ENCODE measurements at places on chromosomes 5 and 9. TPM values are rescaled to one million over a fixed set of nuclear protein-coding genes. Genes with fewer than 3 reads are reported as not detected.
A peak's percentile ranks its signal among the peaks of the same experiment; 100 is the strongest.

MED22 gene
- total RNA-seq = 12.1 TPM

DNA sequence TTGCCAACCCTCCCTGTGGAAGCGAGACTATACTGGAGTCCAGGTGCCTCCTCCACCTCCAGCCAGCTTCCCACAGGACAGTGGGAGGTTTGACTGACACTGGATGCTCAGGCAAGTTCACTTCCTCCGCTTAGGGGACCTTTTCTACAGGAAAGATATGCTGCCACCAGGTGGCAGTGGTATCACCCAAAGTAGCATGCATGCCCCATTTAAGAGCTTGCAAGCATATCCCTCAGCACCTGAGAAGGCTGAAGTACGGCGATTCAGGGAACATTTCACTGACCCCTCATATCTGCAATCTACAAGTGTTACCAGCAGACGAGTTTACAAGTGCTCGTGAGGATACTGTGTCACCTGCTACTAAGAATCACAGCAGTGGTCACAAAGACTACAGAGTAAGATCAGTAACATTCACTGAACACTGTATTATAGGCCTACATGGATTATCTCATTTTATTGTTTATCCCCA is 75.5 kb downstream of the KLHL3 start:
- DNase-seq = peak; percentile 75

WNT8A gene
- not detected for total RNA-seq

- DNase-seq = no peak
These were observed 156.6 kb downstream of the TLR4 start for GRCh38 chr9:117860849-117861248.

DNA sequence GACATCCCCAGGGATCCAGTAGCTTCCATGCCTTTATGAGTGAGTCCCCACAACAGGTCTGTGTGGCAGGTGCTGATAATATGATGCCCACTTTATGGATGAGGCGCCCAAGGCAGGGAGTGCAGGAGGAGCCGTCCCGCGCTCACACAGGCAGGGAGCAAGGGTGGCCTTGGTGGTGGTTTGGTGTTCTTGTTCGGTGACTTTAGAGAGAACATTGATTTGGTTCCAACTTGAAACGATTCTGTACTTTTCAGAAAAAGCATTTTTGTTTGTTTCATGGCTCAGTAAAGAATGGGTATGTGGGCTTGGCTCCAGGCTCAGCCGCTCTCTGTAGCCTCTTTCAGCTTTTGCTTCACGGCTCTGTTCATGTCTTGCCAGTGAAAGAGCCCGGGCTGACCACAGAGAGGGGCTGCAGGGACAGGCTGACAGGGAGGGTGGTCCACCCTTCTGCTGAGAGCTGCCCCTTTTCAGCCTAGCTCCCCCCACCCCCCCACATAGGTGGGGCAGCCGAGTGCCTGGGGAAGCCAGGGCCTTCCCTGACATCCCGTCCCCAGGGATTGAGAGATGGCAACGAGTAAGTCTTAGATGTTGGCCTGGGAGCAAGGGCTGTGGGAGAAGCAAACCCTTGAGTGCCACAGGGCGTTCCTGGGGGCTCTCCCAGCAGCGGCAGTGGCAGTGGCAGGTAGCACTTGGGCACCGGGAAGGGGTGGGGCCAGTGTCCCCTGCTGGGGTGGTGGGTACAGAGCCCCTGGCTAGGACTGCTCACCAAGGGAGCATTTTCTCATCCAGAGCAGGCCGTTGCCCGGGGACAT is 28.0 kb downstream of the NCS1 start:
- DNase-seq = no peak

SLCO6A1 gene
- total RNA-seq = under 0.01 TPM

DNA sequence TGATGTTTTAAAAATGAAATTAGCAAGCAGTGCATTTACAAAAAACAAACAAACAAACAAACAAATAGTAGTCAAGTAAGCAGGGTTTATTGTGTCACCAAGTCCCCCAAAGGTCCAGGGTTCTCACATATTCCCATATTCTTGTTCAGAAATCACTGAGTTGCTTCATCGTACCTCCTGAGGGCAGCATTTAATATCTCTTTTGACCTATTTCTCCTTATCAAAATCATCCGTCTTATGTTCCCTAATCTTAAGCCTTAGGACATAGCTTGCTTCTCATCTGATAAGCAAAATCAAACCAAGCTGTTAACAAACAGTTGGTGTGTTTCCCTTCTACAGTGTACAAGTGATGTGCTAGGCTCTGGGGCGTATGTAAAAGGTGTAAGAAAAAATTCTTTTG is 109.5 kb upstream of the MAN2A1 start:
- DNase-seq = no peak

DNA sequence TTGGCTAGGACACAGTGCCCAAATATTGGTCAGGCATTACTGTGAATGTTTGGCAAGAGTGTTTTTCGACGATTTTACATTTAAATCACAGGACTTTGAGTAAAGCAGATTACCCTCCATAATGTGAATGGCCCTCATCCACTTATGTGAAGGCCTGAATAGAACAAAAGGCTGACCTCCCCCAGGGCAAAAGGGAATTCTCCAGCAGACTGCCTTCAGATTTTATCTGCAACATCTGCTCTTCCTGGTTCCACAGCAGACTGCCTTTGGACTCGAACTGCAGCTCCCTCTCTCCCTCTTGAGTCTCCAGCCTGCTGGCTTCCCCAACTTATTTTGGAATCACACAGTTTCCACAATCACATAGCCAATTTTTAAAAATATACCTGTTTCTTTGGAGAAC is 7.1 kb upstream of the TMEM215 start:
- no peak for DNase-seq

DNA sequence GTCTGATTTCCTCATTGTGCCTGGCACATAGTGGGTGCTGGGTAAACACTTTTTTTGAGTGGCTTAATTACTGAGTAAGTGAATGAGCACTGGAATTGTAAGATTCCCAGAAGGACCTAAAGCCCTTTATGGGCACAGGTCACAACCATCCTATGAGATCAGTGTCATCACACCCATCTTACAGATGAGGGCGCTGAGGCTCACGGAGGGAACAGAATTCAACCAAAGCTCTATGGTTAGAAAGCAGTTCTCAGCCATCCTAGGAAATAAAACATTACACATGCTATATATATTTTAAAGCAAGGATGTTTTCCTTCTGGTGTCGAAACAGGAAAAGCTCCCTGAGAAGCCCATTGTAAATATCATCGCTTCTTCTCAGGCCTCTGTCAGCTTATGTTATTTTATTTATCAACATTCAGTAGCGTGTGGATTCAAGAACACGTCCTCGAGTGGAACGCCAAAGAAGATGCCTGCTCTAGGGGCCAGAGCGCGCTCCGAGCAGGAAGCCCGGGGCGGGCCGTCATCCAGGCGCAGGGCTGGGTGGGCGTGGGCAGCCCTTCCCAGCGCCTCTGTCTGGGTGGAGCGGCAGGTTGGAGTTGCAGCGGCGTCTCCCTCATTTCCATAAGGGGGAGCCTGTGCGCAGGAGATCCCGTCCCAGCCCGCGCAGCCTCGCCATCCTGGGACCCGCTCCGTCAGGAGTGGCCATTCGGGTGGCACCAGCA is 155.8 kb upstream of the SMIM23 start:
- peak; percentile 51 for DNase-seq

ALAD gene
- 15.1 TPM for total RNA-seq

DNA sequence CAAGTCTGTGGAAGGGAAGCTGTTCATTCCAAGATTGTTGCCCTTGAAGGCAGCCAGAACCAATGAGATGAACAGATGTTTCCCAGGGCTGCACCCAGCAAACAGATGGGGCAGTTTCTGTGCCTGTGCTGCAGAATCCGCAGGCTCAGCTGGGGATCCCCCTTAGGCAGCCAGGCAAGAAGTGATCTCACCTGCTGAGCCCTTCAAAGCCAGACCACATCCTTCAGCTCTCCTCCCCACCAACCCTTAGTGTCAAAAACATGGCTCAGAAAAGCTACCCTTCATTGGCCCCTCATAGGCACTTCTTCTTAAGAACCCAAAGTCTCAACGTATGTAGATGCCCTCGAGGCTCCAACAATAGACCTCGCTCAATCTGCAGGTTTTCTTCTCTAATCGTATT is 626.7 kb downstream of the CCDC171 start:
- DNase-seq = no peak

ZNF608 gene
- total RNA-seq = 8.4 TPM

CXCL14 gene
- total RNA-seq = not detected

- DNase-seq = no peak
These were observed 42.5 kb downstream of the CCL28 start for GRCh38 chr5:43369651-43370050.

GRCh38 chr5:21070858-21071257 is 1082.9 kb upstream of the CDH18 start:
- no peak for DNase-seq

CFAP157 gene
- under 0.01 TPM for total RNA-seq

DNA sequence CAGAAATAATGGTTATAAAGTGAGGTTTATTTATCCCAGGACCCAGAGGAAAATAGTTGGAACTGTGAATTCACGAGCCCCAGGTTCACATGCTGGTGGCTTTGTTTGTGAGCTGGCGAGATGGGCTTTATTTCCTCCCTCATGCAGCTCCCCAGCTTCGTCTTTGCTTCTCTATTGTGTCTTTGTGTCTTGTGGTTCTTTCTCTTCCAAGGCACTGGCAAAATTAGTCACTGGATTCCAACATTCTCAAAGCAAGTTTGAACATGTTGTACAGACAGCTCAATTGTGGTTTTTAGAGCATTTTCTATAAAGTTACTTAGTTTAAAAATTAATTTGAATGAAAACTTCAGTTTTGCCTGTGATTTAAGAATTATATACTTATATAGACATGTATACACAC is 7.2 kb downstream of the NDUFS6 start:
- DNase-seq = no peak

DNA sequence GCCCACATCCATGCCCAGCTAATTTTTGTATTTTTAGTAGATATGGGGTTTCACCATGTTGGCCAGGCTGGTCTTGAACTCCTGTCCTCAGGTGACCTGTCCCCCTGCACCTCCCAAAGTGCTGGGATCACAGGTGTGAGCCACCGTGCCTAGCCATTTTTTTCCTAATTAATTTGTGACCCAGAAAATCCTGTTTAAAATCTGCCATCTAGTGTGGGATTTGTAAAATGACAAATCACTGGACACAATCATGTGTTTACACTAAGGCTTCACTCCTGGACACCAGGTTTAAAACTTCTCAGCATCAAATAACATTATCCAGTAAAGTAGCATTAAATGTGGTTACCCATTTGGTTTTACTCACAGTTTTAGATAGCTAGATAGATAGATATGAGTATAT is 18.6 kb upstream of the KDM4C start:
- DNase-seq = peak; percentile 40

DNA sequence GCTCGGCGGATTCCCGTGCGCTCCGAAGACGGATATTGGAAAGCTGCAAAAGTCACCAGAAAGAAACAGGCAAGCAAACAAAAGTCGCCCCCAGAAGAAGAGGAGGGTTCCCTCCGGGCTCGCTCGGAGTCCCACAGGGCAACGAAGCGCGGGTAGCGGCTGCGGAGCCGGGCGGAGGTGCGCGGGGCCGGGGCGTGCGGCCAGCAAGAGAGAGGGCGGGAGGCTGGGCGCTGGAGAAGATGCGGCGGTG is at the start of gene FBN2:
TSS of gene FBN2 (minus strand) at position 246 of the 250 bp plus-strand sequence. CDS start 642 bp downstream, outside the sequence.
- DNase-seq = no peak

DNA sequence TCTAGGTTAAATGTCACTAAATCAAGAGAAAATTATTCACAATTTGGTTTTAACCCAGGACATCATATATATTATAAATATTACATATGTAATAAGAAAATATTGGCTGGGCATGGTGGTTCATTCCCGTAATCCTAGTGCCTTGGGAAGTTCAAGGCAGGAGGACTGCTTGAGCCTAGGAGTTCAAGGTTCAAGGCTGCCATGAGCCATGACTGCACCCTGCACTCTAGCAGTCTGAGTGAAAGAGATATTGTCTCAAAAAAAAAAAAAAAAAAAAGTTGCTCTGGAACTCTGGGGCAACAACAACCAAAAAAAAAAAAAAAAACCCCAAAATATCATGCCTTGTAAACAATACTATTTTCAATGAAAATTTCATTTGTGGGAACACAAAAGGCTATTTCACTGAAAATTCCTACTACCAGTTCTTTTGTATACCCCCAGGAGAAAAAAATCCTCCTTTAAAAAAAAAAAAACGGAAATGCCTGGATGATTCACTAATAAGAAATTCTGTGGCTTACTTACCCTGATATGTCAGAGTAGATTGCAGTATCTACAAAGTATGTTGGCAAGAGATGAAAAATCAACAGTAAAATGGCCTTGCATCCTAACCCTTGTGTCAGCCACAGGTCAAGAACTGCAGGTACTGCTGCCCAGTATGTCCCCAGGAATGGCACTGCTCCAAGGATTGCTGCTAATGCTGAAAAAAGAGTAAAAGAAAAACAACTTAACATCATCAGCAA is 22.6 kb upstream of the CTNNAL1 start:
- DNase-seq = peak; percentile 77

DNA sequence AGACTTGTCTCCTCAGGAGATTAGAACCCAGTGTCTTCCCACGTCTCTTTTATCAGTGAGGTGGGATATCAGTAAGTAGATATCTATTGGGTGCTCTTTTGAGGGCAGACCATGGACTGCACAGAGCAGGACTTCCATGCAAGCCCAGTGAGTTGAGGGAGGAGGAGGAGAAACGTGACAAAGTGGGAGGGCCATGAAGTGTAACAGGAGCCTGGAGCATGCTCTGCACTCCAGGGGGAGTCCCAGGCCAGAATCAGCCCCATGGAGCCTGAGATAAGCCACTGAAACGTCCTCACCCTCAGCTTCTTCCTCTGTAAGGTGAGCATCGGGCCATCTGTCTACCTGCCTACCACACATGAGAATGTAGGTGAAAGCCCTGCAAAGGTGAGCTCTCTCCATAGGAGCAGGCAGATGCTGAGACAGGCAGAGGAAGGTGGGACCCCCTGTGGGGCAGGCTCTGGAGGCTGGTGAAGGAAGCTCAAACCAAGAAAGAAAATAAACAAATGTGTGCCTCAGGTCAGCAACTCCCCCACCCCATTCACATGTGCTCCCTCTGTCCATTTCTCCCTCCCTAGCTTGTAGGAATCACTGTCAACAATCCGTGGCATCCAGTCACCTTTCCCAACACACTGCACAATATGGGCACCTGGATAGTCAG is 87.4 kb downstream of the NRG2 start:
- no peak for DNase-seq

All from fibroblast of villous mesenchyme (primary cell).